ENCODE measurements at places on chromosomes 1 and 21. TPM values are rescaled to one million over a fixed set of nuclear protein-coding genes. Genes with fewer than 3 reads are reported as not detected.

Gene PEA15
- 167 TPM for total RNA-seq

Gene RPS8
- 1,149 TPM for total RNA-seq

Gene SLC1A7
- not detected for total RNA-seq

Gene FMO3
- 1.2 TPM for total RNA-seq

Gene S100A4
- 3.2 TPM for total RNA-seq

Gene AQP10
- not detected for total RNA-seq

Gene LCE1E
- not detected for total RNA-seq

Gene KRTAP19-4
- not detected for total RNA-seq

Gene CSF3R
- 4.6 TPM for total RNA-seq

Gene LRRC38
- 0.46 TPM for total RNA-seq

Gene TMEM52
- total RNA-seq, result 5.8 TPM

Measured in diencephalon (tissue), 1 donor.